ENCODE measurements at places on chromosomes 2 and 18.

GRCh38 chr18:63149302-63149587 is 170.3 kb downstream of the BCL2 start:
- DNase-seq, result no peak

- no peak for DNase-seq
Observed at GRCh38 chr2:184425083-184425482, 173.2 kb upstream of the ZNF804A start.

DNA sequence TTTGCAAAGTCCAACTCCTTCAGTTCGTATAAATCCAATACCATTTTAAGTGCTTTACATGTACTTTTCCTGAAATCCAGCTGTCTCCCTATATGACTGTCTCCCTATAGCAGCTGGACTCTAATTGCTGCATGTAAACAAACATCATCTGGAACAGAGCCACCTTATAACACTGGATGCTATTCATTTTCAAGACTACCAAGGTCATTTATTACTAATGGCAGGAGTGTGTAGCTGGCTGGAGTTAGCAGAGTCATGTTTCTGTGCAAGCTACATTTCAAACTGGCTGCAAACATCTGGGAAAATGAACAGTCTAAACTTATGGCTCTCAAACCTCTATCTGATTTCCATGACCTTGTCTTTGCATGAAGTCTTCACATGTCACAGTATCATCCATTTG is 575.2 kb downstream of the PIK3C3 start:
- DNase-seq, result no peak

- DNase-seq, result no peak
Observed at GRCh38 chr18:54100920-54101470, 123.5 kb downstream of the MBD2 start.

- no peak for DNase-seq
Observed at GRCh38 chr18:29056800-29057199, 879.9 kb upstream of the CDH2 start.

- DNase-seq, result no peak
Observed at GRCh38 chr18:23498117-23498516, 5.2 kb upstream of the RMC1 start.

DNA sequence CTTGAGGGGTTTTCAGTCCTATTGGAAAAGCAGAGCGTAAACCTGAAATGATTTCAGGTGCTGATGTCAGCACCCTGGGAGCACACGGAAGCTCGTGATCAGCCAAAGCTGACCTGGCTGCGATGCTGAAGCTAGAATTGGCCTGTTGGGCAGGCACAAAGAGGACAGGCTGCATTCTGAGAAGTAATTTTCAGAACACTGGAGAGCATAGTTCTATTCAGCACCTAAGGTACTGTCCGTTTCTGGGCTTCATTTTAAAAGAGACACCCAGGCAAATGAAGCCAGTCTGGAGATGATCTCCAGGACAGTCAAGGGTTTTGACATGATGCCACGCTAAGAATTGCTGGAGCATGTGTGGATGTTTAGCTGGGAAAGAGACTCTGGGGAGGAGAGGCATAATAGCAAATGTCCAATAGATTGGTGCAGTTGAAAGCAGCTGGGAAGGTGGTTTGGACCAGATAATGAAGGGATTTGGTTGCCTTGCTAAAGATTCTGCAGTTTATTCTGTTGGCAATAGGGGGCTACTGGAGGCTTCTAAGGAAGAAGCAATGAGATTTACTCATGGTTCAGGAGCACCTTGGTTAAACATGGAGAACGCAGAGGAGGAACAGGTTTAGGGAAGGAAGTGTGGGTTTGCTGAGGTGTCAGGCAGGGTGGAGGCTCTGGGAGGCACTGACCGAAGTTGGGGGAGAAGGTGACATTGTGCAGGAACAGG is 86.6 kb downstream of the ACOXL start:
- DNase-seq, result no peak

DNA sequence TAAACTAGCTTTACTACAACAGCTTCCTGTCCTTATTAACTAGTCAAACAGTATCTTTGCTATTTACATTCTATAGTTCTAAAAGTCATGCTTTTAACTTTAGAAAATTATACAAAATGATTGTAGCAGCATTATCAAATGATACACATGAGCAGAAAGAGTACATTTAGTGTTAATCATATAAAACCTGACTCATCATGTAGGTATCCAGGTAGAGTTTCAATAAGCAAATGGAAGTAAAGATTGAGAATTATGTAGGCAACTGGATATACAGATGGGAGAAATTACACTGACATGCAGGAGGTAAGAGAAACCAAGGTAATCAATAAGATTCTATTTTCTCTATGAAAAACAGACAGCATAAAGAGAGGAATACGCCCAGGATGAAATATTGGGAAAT is 33.8 kb downstream of the TRIP12 start:
- DNase-seq, result no peak

GRCh38 chr2:201467666-201468065 is 16.1 kb downstream of the STRADB start:
- no peak for DNase-seq

DNA sequence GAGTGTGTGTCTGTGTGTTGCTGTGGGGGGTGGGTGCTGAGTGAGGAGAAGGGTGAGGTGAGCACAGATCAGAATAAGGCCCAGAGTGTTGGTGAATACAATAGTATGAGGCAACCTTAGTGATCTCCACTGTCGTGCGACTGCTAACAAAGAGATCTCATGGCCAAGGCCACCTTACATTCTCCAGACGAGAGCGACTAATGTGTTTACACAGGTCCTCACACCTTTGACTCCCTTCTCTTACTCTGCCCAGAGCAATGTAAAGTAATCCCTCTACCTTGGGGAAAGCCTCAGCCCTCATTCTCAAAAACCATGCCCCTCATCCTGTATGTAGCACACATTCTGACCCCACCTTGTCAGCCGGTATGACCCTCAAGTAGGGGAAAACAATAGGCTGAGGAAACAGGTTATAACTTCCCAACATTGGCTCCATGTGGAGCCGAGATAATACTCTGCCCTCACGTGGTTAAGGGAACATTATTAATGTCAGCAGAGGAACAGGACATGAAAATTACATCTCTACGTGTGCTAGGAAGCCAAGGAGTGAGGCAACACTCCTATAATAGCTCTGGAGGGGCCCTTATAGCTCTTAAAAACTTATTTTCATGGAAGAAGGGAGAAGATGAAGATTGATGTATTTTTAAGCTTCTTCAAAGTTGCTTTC is 323.0 kb upstream of the NT5C1B start:
- no peak for DNase-seq

DNA sequence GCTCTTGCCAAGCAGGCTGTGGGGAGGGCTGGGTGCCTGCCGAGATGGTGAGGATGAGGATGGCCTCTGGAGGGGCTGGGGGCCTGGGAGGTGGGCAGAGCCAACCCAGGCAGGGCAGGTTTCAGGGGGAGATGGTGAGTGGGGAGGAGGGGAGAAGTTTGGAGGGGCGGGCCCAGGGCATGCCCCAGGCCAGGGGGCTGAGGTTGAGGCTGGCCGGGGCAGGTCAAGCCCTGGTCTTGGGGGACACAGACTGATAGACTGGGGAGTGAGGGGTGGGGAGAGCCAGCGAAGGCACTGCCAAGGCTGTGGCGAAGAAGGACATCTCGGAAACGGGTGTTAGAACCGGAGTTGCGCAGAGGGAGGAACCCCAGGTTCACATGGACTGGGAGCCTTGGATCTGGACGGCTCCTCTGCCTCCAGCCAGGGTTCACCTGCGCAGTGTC is 12.6 kb downstream of the CAPN10 start:
- no peak for DNase-seq

- no peak for DNase-seq
Observed at GRCh38 chr2:191478799-191479679, 198.9 kb upstream of the NABP1 start.

GRCh38 chr2:218839430-218839829 is 7.8 kb upstream of the PRKAG3 start:
- no peak for DNase-seq

- no peak for DNase-seq
Observed at GRCh38 chr2:19369341-19369955, 11.0 kb upstream of the OSR1 start.

GRCh38 chr18:12010187-12010802 is 29.0 kb downstream of the IMPA2 start:
- DNase-seq, result no peak

GRCh38 chr2:174964404-174964803 is 40.8 kb downstream of the CHN1 start:
- no peak for DNase-seq

- DNase-seq, result no peak
Observed at GRCh38 chr2:118319271-118319684, 231.0 kb downstream of the INSIG2 start.

DNA sequence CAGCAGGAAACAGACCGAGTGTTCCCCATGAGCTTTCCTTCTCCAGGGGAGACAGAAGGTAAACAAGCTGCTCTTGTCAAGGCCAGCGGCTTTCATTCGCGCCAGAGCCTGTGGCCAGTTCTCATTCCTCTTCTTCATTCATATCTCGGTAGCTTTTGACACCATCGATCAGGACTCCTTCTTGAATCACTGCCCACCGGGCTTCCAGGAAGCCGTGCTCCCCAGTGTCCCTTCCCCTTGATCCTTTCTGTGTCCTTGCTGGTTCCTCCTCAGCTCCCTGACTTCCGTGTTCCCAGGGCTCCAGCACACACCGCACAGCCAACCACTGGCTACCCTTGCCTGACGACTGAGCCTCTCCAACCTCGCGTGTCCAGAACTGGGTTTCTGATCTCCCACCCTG is 14.1 kb downstream of the SLC66A3 start:
- no peak for DNase-seq

GRCh38 chr2:222298311-222299150 is at the start of gene PAX3:
Gene PAX3, minus strand, starts transcription at chr2:222298998. Its CDS starts 383 bp downstream, at chr2:222298615.
- no peak for DNase-seq

DNA sequence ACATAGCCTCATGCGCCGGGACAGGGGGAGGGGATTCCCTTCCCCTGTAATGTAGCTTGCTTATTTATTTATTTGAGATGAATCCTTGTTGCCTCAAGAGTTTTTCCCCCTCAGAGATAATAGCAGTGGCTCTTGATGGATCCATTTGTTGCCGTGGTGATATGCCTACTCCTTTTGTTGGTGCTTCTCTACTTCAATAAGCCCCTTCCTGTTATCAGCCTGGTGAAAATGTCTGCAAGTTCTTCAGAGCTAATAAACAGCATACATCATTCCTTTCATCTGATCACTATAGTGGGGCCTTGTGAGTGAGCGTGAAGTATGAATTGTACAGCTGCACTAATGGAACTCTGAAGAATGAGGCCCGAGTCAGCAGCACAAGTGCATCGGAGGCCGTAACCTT is 19.4 kb downstream of the FZD5 start:
- no peak for DNase-seq

GRCh38 chr18:33828949-33829348 is 250.9 kb downstream of the ASXL3 start:
- no peak for DNase-seq

DNA sequence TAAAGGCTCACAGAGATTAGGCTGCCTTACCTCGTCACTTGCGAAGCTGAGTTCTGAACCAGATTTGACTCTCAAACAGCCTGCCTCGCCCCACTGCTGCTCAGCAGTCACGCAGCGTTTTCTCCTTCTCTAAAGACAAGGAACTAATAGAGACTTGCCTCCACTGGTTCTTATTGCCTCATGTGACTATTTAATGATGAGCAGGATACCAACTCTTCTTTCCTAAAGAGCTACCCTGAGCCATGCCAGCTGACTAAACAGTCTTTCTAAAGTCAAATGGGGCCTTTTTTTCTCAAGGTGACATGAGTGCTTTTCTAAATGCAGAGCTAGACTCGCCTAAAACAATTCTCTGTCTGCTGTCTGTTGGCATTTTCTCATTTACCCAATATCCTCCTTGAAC is 147.5 kb downstream of the NCKAP5 start:
- no peak for DNase-seq

GRCh38 chr2:60028849-60029565 is 524.4 kb downstream of the BCL11A start:
- no peak for DNase-seq

DNA sequence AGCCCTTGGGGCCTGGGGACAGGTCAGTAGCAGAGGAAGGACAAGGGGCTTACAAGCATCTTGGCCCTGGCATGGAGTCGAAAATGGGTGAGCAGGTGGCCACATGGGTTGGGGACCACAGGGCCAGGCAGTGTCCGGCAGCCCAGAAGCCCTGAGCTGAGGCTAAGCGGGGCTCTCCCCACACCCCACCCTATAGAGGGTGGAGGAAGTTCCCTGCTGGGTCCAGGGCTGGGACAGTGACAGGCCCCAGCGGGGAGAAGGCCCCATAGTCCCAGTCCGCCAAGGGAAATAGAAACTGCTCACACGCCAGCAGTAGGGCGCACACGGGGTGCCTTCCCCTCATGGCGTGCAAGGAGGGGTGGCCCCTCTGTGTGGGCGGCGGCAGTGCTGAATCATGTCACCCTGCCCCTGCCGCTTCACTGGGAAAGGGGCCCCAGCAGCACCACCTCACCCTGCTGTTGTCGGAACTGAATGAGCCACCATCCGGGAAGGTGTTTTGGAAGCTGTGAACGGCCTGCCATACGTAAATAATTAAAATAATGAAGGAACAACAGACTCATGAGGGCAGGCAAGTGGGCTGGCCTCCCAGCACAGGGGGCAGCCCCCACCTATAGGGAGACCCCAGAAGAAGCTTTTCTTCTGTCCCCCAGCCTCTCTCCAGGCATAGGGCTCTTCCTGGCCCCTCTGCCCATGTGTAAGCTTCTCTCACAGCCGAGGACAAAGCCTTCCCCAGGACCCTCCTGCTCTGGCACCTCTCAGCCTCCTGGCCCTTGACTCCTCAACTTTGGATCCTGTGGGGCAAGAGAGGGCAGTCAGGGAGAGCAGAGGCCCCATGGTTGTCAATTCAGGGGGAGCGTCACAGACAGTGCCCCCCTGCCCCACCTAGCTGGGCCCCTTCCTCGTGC is 12.7 kb upstream of the DUSP2 start:
- no peak for DNase-seq

DNA sequence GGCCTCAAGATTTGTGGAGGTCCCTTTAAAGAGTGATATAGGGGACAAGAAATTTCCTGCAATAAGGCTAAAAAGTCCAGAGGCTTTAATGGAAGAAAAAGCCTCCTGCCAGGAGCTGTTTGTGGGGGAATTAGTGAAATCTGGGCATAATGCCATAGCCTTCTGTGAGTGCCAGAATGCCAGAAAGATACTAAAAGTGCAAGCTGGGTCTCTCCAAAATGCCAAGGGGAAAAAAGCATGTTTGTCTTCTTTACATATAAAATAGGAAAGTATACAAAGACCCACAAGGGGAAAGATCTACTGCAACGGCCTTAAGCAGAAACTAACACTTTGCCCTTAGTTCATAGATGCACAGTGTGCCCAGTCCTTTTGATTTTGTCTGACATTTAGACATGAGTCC is 647.7 kb upstream of the ZNF804A start:
- DNase-seq, result no peak

DNA sequence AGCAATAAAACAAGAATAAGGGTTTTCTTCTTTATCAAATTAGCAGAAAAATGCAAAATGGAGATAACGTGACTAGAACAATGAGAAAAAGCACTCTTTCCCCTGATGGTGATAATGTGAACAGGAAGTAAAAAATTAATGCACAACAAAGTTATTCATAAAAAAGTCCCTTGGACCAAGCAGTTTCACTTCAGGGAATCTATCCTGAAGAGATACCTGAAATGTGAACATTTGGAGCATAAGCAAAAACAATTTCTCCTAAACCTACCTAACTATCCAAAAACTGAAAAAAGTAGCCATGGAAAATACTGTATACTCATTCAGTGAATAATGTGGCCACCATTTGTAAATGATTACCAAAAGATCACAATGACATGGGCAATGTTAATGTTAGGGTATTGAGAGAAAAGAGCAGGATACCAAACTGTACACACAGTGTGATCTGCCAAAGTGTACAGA is 48.7 kb downstream of the TRIP12 start:
- no peak for DNase-seq

- peak; percentile 63 for DNase-seq
Observed at GRCh38 chr2:190996338-190996946, 17.5 kb downstream of the STAT1 start.

Measured in HuH-7.5 (cell line).